ENCODE measurements at places on chromosomes 13 and 19.

DNA sequence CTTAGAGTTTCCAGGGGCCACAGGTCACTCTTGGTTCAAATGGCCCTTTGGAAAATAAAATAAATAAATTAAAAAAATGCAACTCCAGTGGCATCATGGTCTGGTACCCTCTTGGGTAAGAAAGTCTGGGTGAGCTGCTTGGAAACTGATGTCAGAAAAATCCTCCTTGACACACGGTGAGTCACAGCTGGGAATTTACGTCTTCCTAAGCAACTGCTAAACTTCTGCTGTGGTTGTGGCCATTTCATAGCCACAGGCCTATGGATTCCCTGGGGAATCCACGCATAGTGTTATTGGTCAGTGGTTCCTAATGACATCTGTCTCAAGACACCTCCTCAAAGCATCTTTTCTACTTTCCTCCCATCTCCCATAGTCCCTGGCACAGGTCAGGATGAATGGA is 220.8 kb downstream of the COG6 start:
- DNase-seq = no peak

DNA sequence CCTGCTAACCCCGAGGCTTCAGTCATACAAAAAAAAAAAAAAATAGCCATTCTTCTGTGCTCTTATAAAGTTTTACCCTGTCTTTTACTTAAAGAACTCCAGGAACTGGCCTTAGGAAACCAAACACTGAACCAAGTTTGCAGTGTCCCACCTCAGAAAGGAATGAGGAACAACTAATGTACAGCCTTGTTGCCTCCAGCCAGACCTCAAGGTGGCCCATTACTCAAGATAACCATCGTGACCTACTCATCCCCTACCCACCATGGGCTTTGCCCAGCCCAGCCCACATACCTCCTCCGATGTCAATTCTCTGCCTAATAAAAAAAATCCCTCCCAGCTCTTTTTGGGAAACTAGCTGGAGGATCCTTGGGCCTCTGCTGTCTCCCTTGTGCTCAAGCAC is 133.2 kb downstream of the STARD13 start:
- no peak for DNase-seq

DNA sequence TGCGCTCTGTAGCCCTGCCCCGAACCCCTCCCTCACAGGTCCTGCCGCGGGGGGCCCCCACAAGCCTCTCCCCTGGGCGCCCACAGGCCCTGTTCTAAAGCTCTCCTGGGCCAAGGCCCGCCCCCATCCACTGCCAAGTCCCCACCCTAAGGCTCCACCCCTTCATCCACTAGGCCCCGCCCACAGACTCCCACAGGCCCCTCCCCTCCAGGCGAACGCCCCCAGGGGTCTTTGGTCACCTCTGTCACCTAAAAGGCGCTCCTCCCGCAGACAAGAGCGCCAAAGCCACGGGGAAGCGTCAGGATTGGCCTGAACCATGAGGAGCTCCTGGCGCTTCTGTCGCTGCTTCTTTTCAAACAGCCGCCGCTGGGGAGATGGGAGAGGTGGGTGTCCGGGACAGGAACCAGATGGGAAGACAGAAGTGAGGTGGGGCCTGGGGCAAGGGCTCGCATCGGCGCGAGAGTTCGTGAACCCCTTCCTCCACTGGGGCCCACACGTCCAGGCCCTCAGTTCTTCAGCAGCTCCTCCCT is 2.3 kb downstream of the TULP2 start:
- DNase-seq = no peak

DNA sequence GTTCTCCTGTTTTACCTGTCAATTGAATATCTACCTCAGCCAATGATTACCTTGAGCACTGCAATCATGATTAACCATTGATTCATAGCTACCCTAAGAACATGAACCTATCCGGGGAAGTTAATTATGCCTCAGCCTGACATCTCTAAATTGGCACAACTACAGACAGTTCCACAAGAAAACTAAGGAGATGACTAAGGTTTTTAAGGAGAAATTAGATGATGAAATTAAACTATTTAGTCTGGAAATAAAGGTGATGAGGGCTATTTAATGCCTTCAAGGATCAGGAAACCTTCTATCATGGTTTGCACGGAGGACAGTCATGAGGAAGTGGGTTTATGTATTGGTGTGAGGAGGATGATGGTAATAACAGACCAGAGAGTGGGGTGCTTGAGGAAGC is 203.4 kb downstream of the COL4A1 start:
- DNase-seq = no peak

- no peak for DNase-seq
Observed at GRCh38 chr13:27790523-27790922, 1.8 kb upstream of the GSX1 start.

DNA sequence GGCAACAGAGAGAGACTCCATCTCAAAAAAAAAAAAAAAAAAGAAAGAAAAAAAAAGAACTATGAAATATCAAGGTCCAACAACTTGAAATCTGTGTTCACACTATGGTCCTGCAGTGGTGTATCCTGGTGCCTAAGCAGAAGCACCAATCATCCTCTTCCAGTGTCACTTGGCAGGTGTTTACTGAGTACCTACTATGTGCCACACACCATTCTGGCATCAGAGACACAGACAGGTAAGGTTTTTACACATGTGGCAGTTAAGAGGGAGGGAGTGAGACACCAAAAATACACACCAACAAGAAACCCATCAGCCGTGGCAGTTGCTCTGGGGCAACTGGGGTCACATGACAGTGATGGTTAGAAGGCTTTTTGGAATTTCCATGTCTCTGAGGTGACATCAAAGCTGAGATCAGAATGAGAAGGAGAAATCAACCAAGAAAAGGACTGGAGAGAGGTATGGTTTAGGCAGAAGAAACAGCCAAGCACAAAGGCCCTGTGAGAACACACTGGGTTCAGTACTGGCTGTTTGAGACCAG is 17.6 kb downstream of the PBX4 start:
- no peak for DNase-seq

- no peak for DNase-seq
Observed at GRCh38 chr13:77358001-77358400, 31.1 kb upstream of the MYCBP2 start.

GRCh38 chr19:33634361-33635091 is 12.8 kb downstream of the CHST8 start:
- DNase-seq = no peak

DNA sequence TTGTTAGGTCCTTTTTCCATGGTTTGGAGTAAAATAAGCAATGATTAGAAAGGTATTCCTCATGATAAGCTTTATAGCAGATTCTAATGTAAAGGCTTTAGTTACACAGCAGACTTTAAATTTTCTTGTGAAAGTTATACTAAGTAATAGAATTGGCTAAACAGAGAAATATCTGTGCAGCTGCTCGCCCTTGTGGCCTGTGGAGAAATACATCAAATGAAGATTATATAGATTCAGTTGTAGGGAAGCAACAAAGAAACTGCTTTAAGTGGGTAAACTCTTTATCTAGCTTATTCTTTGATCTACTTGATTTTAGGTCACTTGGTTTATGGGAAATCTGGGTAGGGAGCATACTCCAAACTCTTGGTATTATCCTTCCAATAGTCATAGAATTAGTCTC is 1269.7 kb upstream of the SPRY2 start:
- DNase-seq = no peak

DNA sequence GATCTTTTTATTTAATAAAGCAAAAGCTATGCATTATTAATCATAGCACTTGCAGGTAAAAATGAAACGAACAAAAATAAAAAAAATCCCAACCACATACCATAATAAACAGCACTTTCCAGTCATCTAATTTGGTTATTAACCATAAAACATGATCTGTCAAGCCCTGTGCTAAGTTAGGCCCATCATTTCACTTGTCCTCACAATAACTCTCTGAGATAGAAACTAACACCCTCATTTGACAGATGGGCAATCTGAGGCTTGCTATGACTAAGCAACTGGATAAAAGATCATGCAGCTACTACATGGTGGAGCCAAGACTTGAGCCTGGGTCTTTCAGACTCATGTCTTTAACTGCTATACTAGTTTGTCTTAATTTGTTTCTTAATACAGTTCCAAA is 21.8 kb downstream of the PROSER1 start:
- DNase-seq = no peak

GRCh38 chr13:112714376-112715174 is 24.7 kb downstream of the ATP11A start:
- DNase-seq = no peak

- DNase-seq = no peak
Observed at GRCh38 chr13:87736849-87737385, 65.7 kb downstream of the SLITRK5 start.

DNA sequence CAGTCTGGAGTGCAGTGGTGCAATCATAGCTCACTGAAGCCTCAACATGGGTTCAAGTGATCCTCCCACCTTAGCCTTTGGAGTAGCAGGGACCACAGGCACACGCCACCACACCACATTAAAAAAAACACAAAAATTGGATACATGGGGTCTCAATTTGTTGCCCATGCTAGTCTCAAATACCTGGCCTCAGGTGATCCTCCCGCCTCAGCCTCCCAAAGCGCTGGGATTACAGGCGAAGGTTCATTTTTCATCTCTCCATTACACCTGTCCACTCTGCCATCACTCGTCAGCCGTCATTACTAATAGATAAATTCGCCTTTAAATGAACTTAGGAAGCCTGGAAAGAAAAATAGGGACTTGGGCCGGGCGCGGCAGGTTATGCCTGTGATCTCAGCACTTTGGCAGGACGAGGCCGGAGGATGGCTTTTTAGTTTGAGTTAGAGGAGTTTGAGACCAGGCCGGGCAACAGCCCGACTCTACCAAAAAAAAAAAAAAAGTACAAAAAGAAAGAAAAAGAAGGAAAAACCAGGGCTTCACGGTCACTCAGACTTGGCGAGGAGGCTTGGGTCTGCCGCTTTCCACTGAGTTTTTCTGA is 685 bp upstream of the SUPT5H start:
- DNase-seq = no peak

GRCh38 chr13:94335761-94336526 is 143.5 kb downstream of the DCT start:
- DNase-seq = no peak

DNA sequence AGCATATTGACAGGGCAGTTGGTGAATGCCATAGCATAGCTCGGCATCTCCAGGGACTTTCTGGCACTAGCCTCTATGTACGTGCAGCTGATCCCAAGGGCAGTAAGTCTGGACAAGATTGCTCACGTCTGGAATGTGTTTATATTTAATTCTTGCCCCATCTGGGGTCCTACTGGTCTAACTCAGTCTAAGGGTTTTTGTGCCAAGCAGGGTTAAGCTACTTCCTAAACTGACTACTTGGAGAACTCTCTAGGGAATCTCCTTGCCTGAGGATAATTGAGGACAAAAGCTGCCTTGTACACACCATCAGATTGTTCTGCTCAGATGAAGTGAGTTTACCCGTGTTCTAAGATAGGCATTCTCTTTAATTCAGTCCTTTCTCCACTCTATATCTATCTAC is 358.1 kb downstream of the MYO16 start:
- no peak for DNase-seq

GRCh38 chr13:65453982-65454381 is 1776.2 kb downstream of the PCDH9 start:
- DNase-seq = no peak

DNA sequence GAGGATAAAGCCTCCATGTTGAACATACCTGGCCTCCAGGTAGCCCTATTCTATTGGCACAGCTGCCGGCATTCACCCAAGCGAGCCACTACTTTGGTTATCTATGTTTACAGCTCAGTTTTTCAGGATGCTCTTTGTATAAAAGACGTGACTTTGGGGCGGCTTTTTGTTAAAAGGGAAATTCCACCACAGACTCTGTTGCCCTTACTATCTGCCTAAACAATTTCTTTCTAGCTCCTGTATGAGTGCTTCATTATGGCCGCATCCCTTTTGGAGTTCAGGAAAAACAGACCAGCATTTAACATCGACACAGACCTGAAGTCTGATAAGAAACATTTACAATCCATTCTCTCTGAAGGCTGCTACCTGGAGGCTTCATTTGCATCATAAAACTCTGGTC is 9.1 kb upstream of the IGSF23 start:
- DNase-seq = no peak

DNA sequence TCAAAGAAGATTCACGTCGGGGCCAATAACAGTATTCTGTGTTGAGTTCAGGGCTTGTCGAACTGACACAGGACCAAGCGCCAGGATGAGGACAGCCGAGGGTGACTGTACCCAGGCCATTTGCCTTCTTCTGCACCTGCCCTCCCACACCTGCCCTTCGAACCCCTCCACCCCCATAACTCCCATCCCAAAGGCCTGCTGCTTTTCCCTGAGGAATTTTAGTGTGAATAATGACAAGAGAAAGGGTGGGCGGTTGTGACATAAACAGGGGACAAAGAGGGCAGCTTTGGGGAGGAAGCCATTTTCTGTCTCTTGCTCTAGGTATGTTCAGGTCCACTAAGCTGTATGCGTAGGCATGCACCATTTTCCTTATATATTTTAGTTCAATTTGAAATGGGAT is 26.1 kb downstream of the GJA3 start:
- no peak for DNase-seq

DNA sequence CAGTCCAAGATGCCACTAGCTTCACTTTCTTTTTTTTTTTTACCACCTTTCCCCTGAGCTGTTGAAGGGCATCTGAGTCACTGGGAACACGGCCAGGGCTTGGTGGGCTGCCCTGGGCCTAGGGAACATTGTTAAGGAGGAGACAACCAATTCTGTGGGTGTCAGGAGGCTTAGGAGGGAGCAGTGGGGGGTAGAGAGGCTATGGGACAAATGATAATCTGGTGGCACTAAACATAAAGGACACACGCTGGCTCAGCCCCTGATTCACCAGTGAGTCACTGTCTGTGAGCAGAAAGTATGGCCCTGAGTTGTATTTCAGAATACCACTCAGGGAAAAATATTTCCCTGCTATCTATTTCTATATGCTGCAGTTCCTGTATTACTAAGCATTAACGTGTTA is 207.8 kb downstream of the DCLK1 start:
- no peak for DNase-seq

GRCh38 chr19:30955112-30956104 is 393.8 kb downstream of the TSHZ3 start:
- DNase-seq = no peak

- no peak for DNase-seq
Observed at GRCh38 chr13:76556627-76557026, 329.6 kb downstream of the KCTD12 start.
